Motor neuron (in vitro differentiated cells): ENCODE measurements at places on chromosomes 4 and X.

DNA sequence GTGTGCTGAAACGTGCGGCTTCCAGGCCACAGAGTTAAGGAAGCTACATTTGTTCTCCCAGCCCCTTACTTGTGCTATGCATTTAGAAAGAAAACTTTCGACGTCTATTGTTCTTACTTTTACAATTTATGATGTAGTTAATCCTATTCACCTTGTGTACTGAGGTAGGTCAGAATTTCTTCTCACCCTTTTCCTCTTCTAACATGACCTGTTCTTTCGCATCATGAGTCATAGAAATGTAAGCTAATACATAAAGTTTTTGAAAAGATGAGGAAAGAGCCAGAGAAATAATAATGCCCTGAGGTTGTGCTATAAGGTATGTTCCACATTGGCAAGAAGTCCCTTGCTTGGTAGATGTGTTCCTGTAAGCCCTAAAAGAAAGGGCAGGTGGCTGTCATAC, 298.3 kb downstream of the TRIML1 start:
- no peak for ATAC-seq

DNA sequence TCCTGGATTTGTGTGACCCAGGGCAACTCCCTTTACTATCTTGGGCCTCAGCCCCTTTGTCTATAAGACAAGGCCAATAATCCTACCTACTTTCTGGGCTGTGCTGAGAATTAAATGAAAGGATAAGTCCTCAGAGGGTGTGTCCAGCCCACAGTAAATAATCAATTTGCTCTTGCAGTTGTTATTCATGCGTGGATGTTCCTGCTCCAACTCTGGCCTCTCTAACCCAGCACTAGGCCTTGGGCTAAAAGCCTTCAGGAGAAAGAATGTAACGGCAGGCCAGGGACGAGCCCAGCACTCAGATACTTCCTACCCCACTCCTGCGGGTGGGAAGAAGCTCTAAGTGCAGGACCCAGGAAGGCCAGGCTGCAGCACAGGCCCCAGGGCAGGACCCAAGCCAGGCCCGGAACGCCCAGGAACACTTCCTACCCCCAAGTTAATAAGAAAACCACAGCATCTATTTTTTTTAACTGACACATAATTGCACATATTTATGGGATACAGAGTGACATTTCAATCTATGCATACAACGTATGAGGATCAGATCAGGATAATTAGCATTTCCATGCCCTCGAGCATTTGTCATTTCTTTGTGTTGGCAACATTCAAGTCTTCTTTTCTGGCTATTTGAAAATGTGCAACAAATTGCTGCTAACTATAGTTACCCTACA, 179.6 kb upstream of the RBPJ start:
- peak; percentile 73 for ATAC-seq

DNA sequence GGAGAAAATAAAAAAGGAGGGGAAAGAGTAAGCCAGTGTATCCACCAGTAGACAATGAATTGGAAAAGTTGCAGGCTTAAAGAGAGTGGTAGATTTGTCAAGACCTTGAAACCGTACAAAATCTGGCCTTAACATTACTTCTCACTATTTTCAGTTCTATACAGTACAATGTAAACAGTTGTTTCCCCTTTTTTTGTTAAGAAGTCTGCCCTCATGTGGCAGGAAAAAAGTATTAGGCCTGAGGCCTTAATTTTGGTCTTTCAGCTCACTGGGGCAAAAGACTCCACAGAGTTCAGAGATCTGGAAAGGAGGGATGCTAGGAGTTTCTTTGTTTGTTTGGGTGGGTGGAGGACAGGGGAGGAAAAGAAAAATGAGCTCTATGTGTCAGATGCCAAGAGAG, 92.8 kb upstream of the CCDC160 start:
- ATAC-seq = no peak

- no peak for ATAC-seq
Observed at GRCh38 chrX:75303795-75304194, 29.9 kb downstream of the UPRT start.

DNA sequence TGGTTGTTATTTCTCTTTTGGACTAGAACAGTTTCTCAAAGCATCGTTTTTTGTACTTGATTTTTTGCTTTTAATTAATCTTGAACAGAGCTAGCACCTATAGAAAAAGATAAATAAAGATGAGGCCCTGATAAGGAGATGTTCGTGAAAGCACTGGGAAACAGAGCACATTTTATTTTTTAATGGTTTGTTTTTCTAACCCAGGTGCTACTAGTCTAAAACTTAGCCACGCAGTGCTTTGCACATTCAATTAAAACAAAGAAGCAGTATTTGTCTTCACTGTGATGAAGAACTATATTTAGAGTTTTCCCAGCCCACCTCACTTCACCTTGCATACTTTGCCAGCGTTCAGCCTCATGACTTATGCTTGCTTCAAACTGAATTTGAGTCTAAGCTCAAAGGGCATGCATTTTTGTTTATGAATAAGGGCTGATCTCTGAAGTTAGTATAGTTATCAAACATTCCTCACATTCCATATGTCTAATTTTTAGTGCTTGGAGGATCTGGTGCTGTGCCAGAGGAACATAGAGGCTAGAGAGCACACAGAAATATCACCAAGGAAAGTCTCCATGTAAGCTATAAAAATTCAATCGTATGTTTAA, 76.7 kb downstream of the WWC2 start:
- no peak for ATAC-seq

GRCh38 chrX:66163447-66163846, 600 bp upstream of the HEPH start:
- no peak for ATAC-seq

DNA sequence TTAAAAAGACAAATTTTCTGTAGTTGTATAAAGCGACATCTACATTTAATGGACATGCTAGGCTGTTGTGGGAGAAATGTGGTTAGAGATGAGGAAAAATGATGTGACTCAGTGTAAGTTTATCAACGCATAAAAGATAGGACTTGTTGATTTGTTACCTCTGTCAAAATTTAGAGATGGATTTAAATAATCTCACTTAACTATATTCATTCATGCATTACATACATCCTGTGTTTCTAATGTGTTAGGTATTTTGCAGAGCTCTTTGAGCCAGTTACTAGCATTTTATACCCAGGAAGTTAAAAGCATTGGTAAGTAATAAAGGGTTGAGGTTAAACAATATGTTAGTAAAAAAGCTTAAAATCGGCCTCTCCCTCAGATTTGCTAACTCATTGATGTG, 34.3 kb downstream of the METAP1 start:
- no peak for ATAC-seq

- ATAC-seq = peak; percentile 18
Observed at GRCh38 chr4:55184600-55185523, 59.5 kb upstream of the KDR start.

DNA sequence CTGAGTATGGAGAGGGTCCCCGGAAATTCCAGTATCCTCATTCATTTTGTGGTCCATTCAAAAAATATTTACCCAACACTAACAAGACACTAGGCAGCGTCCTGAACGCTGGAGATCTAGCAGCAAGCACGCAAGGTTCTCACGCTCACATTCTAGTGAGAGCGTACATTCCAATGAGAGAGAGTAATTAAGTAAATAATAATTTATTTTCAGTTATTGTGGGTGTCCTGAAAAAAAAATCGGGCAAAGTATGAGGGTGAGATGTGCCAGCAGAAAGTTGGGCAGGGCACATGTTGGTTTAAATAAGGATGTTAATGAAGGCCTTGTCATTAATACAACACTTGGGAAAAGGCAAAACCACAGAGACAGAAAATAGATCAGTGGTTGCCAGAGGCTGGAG, 4.0 kb upstream of the TMEM156 start:
- ATAC-seq = no peak

GRCh38 chr4:113447061-113447460, 314.5 kb downstream of the CAMK2D start:
- no peak for ATAC-seq

DNA sequence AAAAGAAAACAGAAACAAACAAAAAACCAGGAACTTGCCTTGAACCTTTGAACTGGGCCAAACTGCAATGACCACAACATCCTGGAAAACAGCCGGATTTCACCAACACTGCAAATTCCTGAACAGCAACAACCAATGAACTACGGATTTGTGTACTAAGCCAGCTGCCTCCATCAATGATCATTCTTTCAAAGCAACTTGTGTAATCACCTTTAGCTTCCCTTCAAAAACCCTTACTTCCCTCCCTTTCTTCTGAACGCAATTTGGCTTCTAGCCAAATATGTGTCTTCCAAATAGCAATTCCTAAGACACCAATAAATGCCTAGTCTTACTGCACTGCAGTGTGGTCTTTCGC, 98.5 kb upstream of the FAM47C start:
- ATAC-seq = peak; percentile 28

- no peak for ATAC-seq
Observed at GRCh38 chr4:88814043-88814617, 116.5 kb upstream of the NAP1L5 start.

DNA sequence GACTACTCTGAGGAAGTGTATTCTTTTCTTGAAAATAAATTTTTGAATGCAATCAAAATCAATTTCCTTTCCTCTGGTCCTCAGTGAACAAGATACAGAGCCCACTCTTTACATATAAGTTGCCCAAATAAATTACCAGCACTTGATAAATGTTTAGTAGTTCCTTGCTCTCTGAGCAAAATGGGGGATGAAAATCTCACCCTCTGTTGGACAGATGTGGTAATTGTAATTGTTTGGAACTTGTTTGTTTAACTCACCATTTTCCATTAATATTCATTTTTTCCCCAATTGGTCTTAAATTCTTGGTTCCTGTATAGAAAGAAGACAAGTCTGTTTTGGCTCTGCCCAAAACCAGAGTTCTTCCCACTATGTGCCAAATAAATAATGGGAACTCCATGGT, 146.3 kb downstream of the LDB2 start:
- no peak for ATAC-seq

- ATAC-seq = no peak
Observed at GRCh38 chr4:78694457-78694787, 81.7 kb upstream of the BMP2K start.

DNA sequence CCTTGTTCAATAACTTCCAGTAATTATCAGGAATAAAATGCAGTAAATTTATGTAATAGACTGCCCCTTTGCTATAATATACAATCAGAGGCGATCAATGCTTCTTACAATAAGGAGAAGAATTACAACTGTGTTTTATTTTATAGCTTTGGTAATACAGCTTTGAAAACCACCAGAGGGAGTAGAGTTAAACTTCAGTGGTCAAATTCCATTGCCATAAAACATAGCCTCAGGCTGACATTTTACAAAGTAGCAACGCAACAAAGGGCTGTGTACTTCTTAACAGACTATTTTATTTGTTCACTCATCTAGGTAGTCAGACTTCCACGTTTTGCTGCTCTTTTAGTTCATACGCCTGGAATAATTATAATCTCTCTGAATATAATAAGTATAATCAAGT, 58.5 kb downstream of the TEX13C start:
- ATAC-seq = peak; percentile 8

DNA sequence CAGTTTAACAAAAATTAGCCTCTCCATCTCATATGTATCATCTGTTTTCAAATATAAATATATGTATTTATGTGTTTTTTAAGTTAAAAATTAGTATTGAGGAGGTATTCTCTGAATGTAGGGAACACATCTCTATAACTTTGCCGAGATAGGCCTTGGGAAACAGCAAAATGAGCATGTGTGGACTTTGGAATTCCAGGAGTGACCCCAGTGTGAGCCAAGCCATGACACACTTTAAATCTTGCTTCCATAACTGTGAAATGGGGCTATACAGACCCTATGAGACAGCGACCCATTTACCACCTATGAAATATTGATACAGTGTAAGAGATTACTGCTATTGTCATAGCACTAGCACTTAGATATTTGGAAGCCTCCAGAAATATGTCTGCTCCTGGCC, 58.8 kb downstream of the FRMPD4 start:
- ATAC-seq = no peak

DNA sequence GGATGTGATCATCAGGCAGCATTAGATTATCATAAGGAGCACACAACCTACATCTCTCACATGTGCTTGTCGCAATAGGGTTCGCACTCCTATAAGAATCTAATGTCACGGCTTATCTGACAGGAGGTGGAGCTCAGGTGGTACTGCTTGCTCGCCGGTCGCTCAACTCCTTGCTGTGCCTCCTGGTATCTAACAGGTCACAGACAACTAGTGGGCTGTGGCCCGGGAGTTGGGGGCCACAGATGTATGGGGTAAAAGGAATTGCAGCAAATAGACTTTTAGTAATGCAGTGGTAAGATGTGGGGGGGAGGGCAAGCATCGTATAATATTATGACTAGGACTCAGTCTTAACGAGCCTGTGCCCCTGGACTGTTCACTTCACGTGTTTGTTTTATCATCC, 624.8 kb downstream of the CENPC start:
- ATAC-seq = no peak

DNA sequence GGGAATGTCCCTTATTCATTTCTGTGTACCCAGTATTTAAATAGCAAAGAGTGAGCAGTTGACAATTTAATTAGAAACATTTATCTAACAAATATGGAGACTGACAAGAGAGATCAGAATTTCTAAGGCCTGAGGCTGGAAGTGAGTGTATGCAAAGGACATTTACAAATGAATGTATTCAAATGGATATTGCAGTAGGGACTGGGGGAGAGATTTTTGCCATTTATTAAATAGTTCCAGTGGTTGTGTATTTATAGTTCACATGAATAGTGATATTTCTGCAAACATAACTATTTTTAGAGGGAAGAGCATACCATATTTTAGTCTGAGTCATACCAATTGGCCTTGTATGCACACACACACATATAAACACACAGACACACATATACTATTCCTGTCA, 592.4 kb downstream of the GLUD2 start:
- peak; percentile 68 for ATAC-seq

DNA sequence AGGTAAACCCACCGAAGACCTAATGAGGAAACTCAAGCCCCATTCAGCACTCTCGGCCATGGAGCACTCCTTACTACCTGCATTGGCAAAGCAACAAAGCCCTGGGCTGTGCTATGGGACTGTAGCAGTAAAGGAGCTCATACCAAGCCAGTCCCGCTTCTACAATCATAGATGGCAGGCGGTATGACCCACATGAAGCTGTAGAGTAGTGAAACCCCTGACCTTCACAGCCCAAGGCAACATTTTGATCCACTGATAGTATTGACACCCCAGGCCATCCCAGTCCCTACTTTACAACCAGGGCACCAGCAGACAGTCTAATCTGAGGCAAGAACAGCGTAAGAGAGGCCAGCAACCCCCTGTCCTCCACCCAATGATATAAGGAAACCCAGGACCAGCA, 25.2 kb downstream of the CENPC start:
- ATAC-seq = no peak

DNA sequence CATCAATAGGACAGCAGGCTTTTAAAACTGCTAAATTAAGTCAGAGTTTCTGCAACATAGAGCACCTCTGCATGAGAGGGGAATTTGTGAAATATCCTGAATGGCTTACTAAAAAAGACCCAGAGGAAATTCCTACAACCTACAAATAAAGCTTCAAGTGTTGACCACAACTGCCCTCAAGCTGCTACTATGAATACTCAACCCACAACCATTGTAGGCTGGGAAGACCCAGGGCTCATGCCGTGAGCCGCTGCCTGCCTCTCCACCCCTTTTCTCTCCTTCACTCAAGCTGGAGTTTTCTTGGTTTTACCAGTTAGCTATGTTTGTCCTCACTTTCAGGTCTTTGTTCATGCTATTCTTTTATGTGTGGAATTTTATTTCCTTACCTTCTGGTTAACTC, 151.6 kb downstream of the EMCN start:
- no peak for ATAC-seq
